ENCODE measurements at places on chromosomes 5 and 9.

- no peak for DNase-seq
Measured at GRCh38 chr5:131939690-131940345, 5.6 kb downstream of the MEIKIN start.

DNA sequence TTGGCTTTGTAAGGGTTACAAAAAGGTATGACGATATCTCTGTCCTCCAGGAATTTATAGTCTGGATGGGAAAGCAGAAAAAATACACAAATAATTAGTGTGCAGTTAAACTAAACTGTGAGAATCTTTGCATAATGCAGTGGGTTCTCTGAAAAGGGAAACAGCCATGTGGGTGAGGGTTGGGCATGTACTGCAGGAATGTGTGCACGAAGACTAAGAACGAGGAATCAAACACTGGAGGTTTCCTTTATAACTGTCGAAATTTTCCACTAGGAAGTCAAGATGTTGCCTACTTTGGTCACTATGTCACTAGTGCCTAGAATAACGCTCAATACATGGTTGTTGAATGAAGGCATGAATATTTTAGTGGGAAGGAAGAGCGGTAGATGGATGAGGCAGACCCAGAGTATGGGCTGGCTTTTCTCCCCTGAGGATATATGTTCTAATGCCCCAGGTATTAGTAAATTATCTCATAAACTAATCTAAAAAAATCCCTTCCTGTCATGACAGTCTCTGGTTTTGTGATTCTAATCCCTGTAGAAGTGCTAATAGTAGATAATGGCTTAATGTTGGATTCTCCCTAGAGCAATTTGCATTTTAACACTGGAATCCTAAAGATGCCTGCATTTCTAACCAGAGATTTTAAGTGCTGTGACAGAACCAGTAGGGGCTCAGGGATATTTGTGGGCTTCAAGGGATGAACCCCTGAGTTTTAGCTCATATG, 227.3 kb downstream of the NMUR2 start:
- DNase-seq = no peak

DNA sequence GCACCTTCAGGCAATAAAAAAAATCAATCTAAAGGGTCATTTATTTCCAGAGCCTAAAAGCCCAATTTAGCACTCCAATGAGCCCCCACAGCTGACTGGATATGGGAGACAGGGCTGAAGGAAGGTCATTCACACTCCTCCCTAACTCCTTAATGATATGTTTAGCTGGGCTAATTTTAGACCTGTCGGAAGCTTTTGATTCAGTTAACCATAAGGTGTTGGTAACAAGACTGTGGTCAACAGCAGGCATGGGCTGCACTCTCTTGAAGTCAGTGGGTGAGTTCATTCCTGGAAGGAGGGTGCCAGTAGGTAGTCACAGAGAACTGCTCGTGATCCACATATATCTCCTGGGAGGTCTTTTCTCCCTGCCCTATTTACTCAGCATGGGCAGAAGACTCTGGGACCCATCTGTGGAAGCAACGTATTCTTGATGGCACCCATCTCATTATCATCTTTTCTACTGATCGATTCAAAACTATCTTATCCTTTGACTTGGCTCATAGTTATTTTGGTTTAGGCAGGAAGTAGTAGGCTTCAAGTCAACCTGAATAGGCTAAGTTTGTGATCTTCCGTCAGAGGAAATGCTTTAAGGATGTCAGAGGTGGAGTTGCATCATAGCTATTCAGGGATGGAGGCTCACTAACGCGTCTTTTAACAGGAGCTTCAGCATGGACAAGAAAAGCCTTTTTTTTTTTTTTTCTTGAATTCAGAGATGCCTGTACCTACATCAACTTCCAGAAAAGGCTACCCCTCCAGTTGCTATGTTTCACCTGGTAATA, 367.7 kb upstream of the SLC30A5 start:
- no peak for DNase-seq

DNA sequence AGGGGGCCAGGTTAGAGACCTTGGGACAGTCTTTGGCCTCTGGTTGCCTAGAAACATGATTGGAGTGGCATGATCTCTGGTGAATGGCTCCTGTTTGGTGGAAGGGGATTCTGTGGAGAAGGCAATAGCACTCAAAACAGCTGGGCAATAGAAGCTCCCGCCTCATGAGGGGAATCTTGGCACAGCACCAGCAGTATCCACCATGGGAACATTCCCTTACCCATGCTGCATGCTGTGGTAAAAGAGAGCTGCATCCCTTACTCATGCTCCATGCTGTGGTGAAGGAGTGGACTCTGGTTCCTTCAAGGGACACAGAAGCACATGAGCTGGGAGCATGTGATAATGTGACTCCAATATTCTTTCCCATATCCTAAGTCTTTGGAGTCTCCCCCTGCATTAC, 160.6 kb downstream of the PJA2 start:
- no peak for DNase-seq

DNA sequence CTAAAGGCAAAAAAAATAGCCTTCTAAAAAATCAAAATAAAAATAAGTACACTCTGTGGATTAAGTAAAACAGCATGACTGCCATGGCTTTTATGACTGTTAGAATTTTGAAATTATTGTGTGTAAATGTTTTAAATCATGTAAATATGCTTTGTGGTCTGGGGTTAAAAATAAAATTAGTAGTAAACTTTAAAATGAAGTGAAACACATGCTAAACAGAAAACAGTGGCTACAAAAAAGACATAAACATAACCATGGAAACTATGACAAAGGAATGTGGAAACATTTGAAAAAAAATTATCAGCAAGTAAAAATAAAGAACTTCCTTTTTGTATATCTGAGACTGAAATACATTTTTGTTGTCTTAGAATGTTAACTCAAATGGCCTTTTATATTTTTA, 134.5 kb upstream of the SPEF2 start:
- no peak for DNase-seq

GRCh38 chr5:5298841-5299541, 123.5 kb upstream of the ICE1 start:
- DNase-seq = no peak

GRCh38 chr9:97136421-97136820, 97.5 kb upstream of the CTSV start:
- no peak for DNase-seq

Measured in spleen (tissue), 13 donors.